Right hindlimb (tissue), 1 donor: ENCODE measurements at places on chromosomes 6 and 20.
A peak's percentile ranks its signal among the peaks of the same experiment; 100 is the strongest.

DNA sequence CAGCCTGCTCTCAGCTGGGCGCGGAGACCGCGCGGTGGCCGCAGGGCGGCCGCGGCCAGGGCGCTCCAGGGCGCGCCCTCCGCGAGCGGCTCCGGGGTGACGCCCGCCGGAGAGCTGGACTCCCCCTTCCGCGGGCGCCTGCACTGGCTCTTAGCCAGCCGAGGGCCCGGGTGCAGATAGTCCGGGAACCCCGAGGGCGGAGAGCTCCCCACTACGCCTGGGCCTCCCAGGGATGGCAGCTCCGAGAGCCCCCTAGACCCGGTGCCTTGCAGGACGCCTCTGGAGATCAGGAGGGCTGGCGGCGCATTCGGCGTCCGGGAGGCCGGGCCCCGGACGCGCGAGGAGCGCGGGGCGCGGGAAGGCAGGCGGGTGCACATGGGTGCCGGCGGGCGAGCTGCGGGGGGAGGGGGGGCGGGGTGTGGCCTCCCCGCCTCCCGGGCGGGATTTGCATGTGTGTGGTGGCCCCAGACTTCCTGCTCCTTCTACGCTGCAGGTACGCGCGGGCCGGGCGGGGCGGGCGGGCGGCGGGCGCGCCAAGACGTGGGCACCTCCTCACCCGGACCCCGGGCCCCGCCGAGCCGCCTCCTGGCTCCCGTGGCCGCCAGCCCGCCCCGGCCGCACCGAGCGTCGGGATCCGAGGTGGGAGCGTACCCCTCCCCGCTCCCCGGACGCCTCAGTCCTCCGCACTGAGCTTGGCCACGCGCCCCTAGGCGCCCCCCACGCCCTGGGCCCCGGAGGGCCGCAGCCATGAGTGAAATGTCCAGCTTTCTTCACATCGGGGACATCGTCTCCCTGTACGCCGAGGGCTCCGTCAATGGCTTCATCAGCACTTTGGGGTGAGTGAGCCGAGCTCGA is at the start of gene ITPR3:
Gene ITPR3, plus strand, starts transcription at position 467 of the 855 bp plus-strand sequence. Its CDS starts 281 bp downstream, at position 748.
- peak; percentile 57 for DNase-seq

DNA sequence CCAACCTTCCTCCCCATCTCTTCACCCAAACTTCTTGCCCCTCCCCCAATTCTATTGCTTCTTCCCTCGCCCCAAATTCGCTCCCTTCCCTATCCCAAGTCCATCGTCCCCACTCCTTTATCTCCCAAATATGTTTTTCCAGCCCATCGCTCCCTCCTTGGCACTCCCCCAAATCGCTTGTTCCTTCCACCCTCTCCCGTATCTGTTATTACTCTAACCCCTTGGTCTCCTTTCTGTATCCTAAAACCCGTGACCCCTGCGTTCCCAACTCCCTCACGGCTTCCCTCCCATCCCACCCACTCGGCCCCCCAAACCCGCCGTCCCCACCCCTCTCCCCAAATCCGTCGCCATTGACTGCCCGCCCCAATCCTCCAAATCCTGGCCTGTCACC is 584 bp downstream of the MTCH1 start:
- DNase-seq: no peak

DNA sequence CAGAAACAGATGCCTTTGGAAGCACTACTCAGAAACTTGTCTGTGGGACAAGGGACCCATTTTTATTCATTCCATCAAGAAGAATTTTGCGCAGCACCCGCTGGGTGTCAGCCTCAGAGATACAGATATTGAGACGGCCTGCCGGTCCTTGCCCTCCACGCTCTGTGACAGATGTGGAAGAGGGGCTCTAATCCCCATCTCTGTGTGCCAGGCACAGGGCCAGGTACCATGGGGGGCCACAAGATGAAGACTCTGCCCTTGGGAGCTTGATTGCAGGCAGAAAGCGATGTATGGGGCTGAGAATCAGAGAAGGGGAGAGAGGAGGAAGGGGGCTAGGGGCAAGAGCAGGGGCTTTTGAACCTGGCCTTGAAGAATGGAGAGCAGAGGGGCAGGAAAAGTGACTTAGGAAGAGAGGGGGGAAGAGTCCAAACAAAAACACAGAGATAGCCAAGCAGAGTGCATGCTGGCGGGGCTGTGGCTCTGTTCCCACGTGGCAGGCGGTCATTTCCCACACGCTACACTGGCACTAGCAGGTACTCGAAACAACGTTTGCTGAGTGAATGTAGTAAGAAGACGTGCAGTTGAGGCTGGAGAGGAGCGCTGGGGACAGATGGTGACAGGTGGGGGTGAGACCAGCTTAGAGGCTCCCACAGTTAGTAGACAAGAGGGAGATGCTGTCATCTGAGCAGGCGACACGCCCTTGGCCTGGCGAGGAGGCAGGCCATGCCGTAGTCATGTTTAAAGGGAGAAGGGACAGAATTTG is 170.3 kb upstream of the SNX9 start:
- DNase-seq: peak; percentile 15

GRCh38 chr6:124968401-124968800 is 6.2 kb downstream of the RNF217 start:
- DNase-seq: no peak

DNA sequence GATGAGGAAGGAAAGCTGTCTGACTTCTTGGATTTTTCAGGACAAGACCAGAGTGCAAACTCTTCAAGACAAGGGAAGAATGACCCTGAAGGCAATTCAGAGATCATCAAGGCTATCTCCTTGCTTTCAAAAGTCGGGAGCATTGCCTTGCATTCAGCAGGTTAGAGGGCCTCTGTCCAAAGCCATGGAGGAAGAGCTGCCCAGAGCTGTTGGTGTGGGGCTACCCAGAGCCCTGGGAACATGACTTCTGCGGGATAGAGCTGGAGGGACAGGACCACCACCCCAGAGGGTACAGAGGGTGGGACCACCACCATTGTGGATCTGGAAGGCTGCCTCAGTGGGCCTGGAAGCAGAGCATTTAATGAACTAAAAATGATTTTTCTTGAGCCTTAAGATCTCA is 5.2 kb upstream of the SRXN1 start:
- no peak for DNase-seq

DNA sequence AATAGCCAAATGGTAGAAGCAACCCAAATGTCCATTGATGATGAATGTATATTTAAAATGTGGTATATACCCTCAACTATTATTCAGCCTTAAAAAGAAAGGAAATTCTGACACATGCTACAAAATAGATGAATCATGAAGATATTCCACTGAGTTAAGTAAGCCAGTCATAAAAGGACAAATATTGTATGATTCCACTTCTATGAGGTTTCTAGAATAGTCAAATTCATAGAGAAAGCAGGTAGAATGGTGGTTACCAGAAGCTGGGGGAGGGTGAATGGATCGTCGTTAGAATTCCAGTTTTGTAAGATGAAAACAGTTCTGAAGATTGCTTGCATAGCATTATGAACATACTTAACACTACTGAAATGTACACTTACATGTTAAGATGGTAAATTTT is 214.3 kb upstream of the MYLIP start:
- DNase-seq: no peak

DNA sequence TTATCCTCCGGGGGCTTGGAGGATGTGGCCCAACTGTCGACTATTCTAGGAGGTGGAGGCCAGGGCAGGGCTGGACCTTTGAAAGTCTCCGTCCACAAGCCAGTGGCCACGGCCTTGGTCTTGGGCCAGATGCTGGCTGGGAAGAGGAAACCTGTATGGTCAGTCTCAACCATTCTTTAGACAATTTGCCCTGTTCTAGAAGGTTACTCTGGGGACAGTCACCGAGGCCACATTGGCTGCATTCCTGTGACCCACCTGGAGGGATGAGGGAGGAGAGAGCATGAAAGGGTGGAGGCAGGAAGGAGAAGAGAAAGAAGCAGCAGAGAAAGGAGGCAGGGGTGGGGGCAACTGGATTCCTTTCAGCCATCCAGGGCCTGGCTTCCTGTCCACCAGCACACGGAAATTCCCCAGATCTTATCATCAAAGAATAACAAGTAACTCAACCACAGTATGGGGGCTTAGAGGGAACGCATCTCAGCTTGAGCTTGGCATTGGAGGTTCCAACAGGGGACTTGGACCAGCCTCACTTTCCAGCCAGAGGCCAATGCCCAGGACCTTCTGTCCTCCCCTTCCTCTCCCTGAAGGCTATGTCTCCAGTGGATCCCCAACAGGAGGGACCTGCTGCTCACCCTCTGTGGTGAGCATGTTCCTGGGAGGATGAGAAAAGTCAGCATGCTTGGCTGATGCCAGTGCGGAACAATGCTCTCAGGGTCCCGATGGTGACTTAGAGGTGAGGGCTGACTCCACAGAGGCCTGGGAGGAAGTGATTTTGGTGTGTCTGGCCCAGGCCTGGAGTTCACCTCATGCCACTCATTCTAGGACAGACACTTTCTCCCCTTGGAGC is 30.4 kb downstream of the TGM2 start:
- DNase-seq: no peak

DNA sequence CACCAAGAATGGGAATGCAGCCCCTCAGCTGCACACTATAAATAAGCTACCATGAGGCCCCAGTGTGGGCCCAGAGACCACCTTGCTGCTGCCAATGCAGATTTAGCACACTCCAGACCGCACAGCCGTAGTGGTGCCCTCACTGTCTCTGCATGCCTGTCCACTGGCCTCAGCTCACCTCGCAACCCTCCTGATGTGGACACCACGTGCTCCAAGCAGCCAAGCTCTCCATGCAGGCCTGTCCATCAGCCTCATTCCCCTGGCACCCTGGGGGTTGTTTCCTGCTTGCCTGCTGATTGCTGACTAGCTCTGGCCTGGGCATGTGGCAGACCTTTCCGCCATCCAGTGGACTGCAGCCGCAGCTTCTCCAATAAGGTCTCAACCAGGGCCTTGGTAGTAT is 36.2 kb downstream of the ZBTB9 start:
- DNase-seq: no peak

DNA sequence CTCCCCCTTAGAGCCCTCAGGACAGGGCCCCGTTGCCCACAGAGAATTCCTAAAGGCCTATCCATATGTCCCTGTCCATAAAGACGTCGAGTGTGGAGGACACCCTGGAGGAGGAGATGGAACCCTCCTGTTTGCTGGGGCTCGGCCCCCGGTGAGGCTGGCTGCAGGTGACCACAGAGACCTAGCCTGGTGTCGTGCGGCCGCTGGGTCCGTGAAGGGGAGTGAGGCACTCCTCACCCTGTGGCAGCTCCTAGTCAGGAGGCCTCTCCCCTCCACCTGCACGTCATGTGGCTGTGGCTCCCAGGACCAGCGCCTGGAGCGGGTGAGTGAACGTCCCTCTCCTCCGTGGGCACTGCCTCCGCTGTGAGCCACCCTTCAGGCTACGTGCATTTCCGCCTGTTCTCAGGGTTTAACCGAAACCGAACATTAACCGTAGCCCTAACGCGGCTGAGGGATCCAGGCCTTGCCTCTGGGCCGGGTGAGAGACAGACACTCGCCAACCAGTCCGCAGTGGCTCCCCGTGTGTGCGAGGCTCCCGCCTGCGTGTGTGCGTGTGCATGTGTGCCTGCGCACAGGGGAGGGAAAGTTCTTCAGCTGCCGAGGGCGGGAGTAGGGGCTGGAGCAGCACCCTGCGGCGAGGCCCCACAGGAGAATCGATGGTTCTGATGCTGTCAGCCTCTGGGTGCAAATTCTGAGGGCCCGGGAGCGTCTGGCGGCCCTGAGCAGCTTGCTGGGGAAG is 5.9 kb upstream of the TCEA2 start:
- DNase-seq: no peak

GRCh38 chr6:154782193-154782592 is 49.0 kb downstream of the SCAF8 start:
- DNase-seq: no peak

DNA sequence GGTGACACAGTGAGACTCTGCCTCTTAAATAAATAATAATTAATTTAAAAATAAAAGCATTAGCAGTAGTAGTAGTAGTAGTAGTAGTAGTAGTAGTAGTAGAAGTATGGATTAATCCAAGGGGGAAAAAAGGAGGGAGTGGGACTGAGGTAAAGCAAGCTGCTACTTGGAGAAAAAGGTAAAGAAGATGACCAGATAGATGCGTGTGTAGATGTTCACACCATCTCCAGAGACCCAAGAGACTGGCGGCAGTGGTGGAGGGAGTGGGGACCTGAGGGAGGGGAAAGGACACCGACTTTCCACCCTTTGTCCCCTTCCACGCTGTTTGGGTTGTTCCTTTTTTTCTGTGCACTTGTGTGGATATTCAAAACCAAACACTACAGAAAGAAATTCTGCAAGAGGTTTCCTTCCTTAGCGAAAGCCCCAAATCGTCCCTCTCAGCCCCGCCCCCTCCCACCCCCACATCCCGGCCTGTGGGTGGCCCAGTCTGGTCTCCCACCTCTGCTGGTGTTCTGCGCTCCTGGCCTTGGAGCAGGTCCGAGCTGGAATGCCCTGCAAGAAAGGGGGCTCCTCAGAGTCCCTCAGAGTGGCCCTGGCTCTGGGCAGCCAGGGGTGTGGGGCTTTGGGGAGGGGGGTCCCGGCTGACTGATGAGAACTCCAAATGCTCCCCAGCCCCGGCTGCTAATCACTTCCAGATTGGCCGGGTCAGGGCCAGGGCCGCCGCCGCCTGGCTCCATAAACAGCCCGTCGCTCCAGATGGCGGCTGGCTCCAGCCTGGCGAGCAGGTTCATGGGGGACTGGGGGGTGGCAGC is 60.2 kb downstream of the UBE2V1 start:
- DNase-seq: peak; percentile 87

- no peak for DNase-seq
Observed at GRCh38 chr6:41712651-41713103, 22.7 kb downstream of the TFEB start.

DNA sequence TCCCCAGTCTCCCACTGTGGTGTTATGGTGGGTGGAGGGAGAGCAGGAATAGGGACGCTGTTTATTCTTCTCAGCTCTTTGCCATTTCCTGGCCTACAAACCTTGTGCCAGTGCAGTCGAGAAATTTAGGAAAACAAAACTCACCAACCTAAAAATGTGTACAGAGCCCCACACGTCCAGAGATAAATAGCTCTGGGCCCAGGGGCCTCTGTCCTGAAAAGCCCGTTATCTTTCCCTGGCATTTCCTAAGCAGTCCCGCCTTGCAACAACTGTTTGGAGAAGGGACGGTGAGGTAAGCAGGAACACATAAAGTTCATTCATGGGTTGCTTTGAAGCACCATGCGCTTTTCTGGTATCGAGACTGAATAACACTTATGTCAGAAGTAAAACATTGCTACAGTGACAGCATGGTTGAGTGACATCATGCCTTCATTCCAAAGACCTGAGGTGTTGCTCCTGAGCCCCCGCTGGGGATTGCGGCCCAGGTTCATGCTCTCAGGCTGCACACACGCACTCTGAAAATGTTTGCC is 80.1 kb upstream of the NXT1 start:
- no peak for DNase-seq

DNA sequence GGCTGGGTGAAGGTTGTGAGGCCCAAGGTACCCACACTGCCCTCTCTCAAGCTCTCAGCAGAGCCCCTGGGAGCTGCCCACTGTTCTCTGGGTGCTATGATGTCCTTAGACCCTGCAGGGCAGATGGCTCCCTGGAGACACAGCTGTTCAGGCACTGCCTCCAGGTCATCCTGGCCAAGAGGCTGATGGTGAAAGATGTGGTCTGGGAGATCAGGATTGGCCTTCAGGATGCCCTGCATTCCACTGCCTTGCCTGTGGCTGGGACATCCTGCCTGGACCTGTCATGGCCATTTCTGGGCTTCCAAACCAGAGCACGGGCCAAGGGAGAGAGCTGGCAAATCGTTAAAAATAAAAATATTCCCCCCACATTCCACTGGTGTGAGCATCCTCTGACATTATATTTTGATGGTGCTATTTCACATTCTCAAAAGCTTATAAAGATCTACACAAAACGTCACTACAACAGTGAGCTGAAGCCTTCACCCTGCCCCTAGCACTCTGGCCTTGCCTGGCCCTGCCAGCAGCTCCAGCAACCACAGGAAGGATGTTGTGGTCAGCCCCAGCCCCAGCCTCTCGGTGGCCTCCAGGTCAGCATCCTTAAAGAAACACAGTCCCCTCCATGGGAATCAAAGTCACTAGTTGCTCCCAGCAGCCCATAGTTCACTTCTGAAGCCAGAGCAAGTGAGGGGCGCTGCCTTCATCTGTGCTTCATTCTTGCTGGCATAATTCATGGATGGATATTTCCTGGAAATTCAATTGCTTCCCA is 13.5 kb upstream of the KCNK16 start:
- DNase-seq: no peak
